ENCODE measurements at places on chromosomes 7 and 10.

DNA sequence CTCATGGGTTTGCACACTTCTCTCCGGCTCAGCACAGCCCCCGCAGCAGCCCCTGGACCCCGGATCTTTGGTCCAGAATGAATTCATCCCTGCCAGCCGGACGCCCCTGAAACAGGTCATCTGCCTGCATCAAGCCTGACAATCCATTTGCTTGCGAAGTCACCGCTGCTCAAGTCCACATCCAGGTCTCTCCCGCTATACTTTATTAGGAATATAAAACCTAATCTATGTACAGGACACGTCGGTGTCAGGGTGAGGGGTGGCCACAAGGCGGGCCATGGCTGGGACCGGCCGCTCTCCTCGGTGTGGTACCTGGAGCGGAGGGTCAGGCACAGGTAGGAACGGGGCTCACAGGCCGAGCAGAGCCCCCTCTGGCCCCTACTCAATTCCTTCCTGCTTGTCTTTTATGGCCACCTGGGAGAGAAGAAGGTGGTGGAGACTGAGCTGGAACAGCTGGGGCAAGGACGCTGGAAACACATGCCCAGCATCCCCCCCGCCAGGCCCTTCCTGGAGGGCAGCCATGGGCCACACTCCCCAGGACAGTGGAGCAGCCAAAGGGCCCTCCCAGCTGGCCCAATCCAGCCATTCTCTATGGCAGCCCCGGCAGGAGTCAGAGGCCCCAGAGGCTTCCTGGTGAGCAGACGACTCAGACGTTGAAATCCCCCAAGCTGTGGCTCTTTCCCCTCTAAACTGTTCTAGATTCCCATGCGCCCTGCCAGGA lies 5.3 kb downstream of the POLR2J start:
- DNase-seq, result no peak

DNA sequence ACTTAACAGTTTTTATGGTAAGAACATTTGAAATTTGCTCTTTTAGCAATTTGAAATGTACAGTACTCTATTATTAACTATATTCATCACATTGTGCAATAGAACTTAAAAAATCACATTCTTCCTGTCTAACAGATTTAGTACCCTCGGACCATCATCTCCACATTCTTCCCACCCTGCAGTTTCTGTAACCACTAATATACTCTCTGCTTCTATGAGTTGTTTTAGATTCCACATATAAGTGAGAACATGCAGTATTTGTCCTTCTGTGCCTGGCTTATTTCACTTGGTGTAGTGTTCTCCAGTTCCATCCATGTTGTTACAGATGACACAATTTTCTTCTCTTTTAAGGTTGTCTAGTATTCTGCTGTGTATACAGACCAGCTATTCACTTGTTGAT lies 88.9 kb upstream of the SEC61G start:
- no peak for DNase-seq

DNA sequence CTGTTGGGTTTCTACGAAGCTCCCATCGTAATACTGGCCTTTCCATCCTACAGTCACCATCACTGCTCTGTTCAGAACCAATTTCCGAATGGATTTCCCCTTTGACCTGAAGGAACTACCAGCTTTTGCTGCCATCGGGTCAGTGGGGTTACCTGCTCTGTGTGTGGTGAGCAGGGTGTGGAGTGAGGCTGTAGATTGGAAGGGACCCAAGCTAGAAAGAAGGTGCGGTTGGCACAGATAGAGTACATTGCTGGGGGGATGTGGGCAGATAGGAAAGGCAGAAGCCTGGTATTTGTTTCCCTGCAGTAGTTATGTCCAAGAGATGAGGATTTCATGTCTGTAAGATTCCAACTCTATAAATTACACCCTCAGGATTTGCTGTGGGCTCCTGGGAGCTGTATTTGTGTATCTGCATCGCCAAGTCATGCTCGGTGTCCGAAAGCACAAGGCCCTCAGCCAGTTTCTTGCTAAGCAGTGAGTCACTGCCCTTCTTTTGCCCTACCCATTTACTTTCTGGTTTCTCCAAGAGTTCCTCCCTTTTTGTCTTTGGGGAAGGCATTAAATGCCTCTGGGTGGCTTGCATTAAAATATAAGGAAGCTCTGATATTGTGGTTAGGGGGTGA lies 15.4 kb downstream of the CLCN1 start:
- DNase-seq, result no peak

- DNase-seq, result no peak
Observed at GRCh38 chr7:29499932-29500331, 63.7 kb upstream of the PRR15 start.

GRCh38 chr10:5960070-5960972 lies 17.0 kb downstream of the IL15RA start:
- DNase-seq, result no peak

DNA sequence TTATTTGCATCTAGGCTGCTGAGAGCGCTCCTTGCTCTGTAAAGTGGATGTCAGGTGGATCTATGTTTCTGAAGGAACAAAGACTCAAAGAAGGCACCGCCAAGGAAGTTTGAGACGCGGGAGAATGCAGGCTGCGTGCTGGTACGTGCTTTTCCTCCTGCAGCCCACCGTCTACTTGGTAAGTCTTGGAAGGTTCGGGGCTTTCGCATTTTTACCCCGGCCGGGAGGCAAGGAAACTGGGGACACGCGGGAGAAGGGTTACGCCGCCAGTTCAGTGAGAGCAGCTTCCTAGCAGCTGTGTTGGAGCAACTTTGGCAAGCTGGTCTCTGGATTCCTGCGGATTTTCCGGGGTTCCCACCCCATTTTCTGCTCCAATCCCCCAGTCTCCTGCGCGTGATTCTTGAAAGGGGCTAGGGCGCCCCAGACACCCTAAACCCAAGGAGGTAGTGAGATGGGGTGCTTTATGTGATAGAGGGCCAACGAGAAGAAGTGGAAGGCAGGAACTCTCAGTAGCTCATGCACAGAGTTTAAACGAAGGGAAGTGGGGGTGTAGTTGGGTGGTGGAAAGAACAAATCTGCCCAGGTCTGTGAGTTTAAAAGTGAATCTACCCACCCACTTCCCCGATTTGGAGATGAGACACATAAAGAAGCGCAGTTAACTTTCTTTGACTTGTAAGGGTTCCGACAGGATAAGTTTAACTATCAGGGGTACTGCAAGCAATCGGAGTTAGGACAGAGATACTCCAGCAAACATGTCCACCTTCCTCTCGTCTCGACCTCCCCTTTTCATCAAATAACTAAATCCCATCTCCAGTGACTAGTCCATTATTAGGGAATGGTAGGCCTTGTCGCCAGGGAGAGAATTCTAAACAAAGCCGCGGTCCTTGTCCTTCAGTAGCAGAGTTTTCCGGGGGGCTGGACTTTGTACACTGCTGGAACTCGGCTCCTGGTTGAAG lies 2.5 kb downstream of the NXPH1 start:
- no peak for DNase-seq

- DNase-seq, result no peak
Observed at GRCh38 chr7:152363798-152364197, 72.0 kb downstream of the KMT2C start.

DNA sequence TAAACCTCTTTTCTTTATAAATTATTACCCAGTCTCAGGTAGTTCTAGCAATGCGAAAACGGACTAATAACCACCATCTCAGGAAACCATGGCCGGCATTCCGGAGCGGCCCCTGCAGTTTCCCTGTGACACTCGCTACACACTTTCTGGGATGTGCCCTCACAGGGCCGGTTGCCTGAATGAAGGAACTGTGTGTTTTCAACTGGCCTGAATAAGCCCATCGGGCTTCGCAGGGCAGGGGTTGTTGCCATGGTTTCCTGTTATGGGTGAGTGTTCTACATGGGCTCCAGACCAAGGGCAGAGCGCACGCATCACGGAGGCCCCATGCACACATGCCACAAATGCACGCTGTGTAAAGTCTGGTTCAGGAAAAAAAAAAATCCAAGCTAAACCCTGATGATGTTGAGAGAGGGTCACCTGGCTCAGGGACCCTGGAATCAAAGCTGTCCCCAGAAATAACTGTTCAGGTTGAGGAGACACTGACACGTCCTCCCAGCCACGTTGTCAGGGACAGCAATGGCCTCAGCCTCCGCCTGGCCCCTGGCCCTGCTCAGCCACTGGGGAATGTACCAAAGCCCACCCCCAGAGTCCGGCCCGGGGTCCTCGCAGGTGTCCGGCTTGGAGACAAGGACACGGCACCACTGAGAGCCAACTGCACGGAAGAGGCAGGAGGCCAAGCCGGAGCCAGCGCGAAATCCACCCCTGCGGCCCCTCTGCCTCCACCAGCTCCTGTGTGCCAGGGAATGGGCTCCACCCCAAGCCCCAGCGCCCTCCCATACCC lies 47.9 kb downstream of the STK32C start:
- no peak for DNase-seq

DNA sequence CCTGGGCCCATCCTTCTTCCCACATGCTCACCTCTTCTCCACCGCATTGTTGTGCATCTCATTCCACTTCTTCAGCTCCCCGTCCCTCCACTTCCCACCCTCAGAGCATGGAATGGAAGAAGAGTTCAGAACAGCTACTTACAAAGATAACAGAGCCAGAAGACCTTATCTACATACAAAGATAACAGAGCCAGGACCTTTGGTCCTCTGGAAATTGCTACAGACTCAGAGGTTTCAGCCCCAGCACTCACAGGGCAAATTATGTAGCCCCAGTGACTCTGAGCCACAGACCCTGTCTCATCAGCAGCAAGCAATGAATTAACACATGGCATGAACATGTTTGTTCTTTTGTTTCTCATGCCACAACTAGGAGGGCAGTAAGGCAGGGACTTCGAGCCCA lies 28.7 kb upstream of the SLC29A3 start:
- no peak for DNase-seq

DNA sequence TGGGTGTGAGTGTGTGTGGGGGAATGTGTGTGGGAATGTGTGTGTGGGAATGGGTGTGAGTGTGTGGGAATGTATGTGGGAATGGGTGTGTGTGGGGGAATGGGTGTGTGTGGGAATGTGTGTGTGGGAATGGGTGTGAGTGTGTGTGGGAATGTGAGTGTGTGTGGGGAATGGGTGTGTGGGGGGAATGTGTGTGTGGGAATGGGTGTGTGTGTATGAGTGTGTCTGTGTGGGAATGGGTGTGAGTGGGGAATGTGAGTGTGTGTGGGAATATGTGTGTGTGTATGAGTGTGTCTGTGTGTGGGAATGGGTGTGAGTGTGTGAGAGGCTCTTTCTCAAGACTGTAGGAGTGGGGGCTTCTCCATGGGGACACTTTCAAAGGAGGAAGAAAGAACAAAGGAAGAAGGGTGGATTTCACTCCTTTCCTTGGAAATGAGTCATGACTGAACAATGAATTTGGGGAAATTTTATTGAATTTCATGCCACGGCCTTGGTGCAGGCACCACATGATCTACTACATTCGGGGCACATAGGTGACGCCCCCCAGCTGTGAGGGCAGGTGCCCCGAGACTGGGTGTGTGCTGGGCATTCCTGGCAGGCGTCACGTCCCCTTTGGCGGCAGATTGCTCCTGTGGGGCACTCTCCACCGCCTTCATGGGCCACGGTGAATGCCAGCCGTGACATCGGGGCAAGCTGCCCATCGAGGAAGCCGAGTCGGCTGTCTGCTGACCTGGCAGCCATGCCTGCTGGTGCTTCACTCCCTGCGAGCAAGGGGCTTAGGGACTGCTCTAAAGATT lies 88.8 kb upstream of the INSIG1 start:
- DNase-seq, result no peak

- DNase-seq, result no peak
Observed at GRCh38 chr10:5443429-5443828, 31.1 kb downstream of the NET1 start.

- DNase-seq, result no peak
Observed at GRCh38 chr10:124044143-124044862, 49.1 kb downstream of the CHST15 start.

GRCh38 chr10:64558094-64558835 lies 1037.1 kb downstream of the REEP3 start:
- no peak for DNase-seq

- no peak for DNase-seq
Observed at GRCh38 chr7:98423043-98423442, 22.2 kb upstream of the BAIAP2L1 start.

GRCh38 chr7:95820778-95821177 lies 48.4 kb downstream of the DYNC1I1 start:
- no peak for DNase-seq

GRCh38 chr7:76066716-76067503 lies 19.0 kb downstream of the MDH2 start:
- no peak for DNase-seq

DNA sequence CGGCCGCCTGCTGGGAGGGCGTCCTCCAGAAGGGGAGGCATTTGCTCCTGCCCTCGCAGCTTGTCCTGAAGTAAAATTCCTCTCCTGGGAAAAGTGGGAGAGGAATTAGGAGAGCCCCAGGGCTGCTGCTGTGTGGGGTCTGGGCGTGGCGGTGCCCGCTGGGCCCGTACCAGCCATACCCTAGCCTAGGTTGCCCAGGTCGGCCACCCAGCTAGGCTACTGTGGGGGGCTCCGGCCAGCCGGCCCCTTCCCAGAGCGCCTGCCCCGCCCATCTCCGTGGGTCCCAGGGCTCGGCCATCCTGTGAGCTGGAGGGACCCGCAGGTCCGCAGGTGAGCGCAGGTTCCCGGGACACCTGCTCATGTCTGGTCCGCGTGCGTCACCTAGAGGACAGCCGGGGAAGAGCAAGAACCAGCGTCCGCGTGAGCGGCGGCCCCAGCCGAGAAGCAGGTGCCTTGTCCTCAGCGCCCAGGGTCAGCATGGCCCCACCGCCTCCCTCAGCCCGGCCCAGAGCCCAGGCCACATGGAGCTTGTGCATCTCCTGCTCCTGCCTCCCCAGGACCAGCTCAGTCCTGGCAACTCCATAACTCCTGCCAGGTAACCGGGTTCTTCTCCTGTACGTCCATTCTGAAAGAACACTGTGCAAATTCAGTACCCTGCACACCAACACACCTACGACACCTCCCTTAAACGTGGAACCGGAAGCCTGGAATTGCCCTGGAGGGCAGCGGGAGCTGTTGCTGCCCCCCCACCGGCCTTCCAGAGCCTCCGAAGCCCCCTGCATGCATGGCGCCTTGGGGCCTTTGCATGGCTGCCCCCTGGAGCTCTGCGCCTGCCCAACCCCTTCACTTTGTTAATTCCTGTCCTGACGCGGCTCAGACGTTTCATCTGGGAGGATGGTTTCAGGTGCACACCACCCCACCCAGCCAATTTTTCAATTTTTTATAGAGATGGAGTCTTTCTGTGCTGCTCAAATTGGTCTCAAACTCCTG lies 22.8 kb upstream of the FOXL3 start:
- no peak for DNase-seq

GRCh38 chr10:44966129-44966815 lies 6.7 kb downstream of the RASSF4 start:
- DNase-seq, result no peak

DNA sequence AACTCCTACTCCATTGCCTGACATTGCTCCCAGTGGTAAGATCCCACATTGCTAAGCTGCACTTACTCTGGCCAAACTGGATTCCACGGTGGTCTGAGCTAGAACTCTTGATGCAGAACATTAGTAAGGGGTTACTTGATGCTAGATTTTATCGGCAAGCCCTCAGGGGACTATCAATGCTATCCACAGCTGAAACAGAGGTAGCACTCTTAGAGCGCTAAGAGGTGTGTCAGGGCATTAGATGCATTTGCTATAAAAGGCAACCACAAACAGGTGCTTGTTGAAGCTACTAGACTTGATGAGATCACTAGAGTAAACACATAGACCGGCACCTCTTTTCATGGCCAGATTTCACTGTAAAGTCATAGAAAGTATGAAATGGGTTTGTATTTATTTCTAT lies 116.3 kb downstream of the MDFIC start:
- no peak for DNase-seq

- no peak for DNase-seq
Observed at GRCh38 chr10:75623310-75624093, 192.1 kb downstream of the LRMDA start.

GRCh38 chr7:129617652-129618051 lies 6.1 kb downstream of the NRF1 start:
- DNase-seq, result no peak

GRCh38 chr10:5108658-5109416 lies 14.6 kb downstream of the AKR1C3 start:
- no peak for DNase-seq

Data from thymus (tissue), 14 donors.